ENCODE measurements at places on chromosomes 11 and 22. TPM values are rescaled to one million over a fixed set of nuclear protein-coding genes. Genes with fewer than 3 reads are reported as not detected.

- peak; percentile 68 for DNase-seq
Measured at GRCh38 chr11:70483077-70483861, 84.9 kb downstream of the CTTN start.

- no peak for DNase-seq
Measured at GRCh38 chr11:109133159-109133558, 288.8 kb upstream of the C11orf87 start.

DNA sequence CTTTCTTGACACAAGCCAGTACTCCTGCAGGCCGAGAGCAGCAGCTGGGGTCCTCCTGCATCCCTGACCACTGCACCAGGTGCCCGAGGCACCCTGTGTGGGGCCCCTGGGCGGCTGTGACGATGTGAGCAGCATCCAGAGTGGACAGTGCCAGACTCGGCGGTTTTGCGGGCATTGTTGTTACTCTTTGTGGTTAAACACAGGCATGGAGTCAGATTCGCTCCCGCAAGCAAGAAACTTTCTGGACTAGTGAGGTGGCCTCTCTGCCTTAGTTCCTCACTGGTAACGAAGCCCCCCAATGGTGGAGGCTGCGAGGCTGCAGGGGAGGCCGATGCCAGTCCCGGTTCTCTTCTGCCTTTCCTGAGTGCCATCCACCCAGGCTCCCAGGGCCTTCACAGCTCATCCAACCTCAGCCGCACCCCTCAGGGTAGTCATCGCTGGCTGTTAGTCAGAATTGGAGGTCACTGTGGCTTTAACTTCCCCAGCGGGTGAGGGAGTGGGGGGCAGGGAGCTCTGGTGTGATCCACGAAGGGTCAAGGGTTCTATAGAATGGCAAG, 3.7 kb upstream of the CLDN5 start:
- no peak for DNase-seq

GRCh38 chr11:1262172-1263006, 39.5 kb downstream of the MUC5B start:
- peak; percentile 95 for DNase-seq

DNA sequence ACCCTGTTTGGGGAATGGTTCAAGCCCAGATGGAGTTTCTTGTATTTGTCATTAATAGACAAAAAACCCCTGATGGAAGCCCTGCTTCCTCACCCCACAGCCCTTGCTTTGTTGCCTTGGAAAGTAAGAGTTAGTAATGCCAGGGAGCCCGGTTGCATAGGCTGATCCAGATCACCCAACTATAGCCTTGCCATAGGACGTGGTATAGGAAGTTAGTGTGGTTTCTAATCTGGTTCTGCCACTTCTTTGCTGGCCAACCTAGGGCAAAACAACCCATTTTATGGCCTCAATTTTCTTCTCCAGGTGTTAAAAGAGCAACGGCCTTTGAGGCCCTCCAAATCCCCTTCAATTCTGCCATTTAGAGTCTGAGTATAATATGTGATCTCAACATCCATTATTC, 97.9 kb downstream of the STIM1 start:
- DNase-seq: no peak

- no peak for DNase-seq
Measured at GRCh38 chr22:38758276-38758945, 2.6 kb upstream of the SUN2 start.

DNA sequence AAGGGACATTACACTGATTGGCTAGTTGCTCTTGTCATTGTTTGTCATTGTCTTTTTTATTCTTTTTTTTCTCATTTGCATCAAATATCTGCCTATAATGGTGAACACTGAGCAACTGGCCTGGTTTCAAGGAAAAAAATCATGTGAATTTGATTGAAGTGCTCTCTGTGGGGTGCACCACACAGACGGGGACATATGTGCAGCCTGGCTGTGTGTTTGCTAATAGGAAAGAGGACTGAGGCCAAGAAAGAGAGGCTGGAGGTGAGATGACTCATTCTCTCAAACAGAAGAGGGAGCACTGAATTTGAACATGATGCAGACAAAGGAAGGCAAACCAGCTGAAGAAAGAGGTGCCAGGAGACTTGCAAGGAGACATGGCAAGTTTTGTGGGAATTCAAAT, 684.9 kb upstream of the CCDC90B start:
- no peak for DNase-seq

GRCh38 chr11:116278076-116278475, 494.7 kb downstream of the BUD13 start:
- DNase-seq: no peak

DNA sequence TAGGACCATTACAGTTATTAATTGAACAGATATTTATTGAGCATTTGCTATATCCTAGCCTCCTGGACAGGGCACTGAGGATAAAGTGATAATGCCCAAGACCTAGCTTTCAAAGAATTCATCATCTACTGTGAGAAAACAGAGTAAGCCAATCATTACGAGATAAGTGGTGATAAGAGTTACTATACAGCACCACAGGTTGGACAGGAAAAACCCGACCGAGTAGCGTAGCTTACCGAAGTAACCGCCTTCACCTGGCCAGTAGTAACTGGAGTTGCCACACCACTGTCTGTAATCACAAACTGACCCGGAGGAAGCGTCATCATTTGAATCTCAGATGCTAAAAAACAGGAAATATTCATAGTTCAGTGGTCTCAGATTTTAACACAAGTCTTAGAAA, 10.0 kb upstream of the NFRKB start:
- DNase-seq: no peak

DNA sequence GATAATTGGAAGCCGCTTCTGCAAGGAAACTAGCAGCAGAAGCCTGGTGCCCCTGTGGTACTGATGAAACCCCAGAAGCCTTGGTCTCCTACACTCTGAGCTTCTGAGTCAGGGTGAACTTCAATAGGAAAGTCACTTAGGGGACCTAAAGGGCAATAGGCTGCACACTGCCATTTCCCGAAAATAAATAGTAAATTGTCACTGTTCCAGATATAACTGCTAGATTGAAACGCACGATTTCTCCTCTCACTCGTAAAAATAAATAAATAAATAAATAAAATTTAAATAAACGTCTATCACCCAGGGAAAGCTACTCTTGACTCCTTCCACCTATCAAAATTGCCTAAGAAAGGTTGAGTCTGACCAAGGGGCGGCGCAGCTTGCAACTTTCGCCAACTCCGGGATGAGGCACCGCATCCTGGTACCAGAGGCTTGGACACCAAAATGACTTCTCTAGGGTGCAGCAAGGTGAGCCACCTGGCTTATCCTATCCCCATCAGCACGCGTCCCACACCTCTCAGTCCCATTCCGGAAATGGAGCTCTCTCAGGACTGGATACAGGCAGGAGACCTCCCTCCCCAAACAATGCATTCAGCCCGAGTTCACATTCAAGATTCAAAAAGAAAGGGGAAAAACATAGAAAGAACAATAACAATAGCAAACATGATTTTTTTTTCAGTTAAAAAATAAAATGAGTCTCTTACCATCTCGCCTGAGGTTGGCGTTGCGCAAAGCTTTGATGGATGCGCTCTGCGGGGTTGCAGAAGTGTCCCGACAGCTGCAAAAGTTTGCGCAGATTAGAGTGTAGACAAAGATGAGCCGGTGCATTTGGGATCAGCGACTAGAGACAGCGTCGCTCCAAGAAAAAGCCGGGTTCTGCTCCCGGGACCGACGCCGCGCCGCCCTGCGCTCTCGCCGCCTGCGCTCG, 583 bp downstream of the PDGFD start:
- peak; percentile 26 for DNase-seq

DNA sequence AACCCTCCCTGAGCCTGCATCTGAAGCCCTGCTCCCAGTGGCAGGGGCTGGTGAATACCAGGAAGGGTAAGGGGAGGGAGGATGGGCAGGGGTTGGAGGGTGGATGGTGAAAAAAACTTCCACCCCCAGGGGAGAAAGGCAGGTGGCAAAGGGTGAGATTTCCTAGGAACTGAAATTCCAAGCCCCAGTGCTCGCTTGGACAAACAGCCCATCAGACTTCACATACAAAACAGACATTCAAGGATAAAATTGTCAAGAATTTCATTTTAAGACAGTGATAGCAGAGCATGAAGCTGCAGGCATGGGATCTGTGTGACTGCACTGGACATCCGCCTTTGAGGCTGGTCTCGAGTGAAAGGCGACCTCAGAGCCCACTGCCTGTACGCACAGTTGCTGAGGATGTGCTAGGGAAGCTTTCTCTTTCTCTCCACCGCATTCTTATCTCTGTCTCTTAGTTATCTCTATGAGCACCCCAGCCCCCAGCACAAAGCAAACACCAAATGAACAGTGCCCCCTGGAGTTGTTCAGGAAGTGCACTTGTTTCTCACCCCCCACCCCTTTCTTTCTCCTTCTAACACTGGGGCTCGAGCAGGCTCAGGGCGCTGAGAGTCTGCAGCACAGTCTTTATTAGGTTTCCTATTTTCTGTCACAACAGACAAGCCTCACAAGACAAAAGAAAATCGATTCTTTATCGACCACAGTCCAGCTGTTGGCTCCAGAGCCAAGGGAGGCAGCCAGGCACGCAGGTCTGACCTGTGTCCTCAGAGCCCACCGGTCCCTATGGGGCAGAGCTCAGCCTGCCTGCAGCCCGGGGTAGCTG, 237.3 kb upstream of the NCAM1 start:
- DNase-seq: peak; percentile 2

DNA sequence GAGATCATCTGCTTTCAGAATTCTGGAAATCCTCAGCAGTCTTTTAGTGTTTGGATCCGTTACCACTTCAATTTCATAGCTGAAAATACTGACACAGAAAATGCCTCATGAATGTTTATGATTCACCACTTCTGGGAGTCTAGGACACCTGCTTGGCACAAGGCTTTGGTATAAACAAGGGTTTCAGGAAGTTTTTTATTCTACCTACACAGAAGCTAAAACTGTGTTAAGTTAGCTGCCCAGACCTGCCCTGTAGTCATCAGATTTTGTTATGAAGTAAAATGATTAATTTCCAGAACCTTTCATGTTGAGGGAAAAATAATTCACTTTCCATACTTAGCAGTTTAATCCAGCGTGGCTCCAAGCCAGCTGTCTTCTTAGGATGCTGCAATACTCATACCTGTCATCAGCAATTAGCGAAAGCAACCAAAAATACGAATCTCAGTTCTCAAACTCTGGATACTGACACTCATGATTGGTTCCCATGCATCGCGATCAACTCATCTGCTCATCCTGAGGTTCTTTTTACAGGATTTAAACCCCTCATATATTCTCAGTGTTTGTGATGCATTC, 458.5 kb upstream of the CCDC90B start:
- no peak for DNase-seq

DNA sequence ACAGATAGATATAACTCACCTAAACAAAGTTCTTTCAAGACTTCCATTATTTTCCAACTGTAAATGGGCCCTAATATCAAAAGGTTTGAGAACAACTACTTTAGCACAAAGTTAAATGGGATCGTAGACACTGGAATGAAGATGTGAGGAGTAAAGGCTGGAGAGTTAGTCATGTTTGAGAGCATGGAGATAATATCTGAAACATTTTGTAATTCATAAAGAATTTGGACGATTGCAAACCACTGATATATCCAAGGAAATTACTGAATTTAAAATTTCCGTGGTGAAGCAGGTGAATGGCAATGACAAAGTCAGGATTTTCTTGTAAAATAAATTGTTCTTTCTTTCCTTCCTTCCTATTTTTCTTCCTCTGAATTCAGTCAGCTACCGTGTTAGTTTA, 564.9 kb downstream of the CNTN5 start:
- no peak for DNase-seq

- no peak for DNase-seq
Measured at GRCh38 chr11:44863231-44863630, 87.5 kb downstream of the TP53I11 start.

DNA sequence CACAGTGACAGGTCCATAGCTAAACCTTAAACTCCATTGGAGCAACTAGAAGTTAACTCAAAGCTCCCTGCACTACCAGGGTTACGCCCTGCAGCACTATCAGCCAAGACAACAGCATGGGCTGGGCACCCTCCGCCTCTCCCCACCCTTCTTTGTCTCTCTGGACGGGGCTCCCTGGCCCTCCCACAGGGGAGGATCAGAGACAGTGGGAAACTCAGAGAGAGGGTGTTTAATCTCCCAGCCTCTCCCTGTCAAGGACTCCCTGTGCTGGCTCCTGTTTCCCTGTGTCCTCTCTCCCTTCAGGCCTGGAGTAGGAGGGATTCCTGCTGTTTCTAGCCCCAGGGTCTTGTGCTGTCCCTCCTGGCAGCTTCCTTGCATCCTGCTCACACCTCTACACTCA, 56.9 kb upstream of the CSNK2A3 start:
- no peak for DNase-seq

GRCh38 chr11:33320016-33320813, 63.0 kb downstream of the HIPK3 start:
- no peak for DNase-seq

GRCh38 chr11:92495107-92495793, 270.6 kb downstream of the FAT3 start:
- DNase-seq: no peak

GRCh38 chr11:44446996-44447771, 118.3 kb upstream of the CD82 start:
- no peak for DNase-seq

DNA sequence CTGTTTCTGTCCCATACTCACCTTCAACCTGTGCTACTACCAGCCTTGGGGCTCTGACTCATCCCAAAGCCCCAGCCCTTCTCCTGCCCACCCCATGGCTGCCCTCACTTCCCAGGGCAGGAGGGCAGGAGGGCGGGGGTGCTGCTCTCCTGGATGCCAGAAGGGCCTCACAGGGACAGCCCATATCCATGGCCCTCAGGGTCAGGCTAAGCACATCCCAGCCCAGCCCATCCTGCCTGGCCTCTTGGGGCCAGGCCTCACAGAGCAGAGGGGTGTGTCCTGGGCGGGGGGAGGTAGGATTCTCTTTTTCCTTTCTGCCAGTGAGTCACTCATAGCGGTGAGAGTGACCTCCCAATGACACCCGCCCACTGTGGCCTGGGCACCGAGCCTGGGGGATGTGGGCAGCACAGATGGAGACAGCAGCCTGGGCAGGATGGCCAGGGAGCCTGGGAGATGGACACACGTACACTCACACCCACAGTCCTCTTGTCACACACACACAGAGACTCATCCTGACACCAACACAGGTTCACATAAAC, 2.4 kb downstream of the LTBP3 start:
- peak; percentile 89 for DNase-seq

The BLID gene
- not detected for total RNA-seq

The CD3G gene
- total RNA-seq: not detected

The SOX6 gene
- 18.4 TPM for total RNA-seq

The FGF3 gene
- not detected for total RNA-seq

The CHADL gene
- total RNA-seq: 0.73 TPM

The CCDC157 gene
- 5.5 TPM for total RNA-seq

The PLEKHA7 gene
- 167 TPM for total RNA-seq

Data from Calu3 (cell line).